Heart right ventricle (tissue), 16 donors: ENCODE measurements at places on chromosomes 1 and 21. TPM values are rescaled to one million over a fixed set of nuclear protein-coding genes. Genes with fewer than 3 reads are reported as not detected.
A peak's percentile ranks its signal among the peaks of the same experiment; 100 is the strongest.

Gene SLC9C2
- 0.04 TPM for polyA plus RNA-seq

Gene DMRTA2
- polyA plus RNA-seq, result not detected

Gene CRNN
- not detected for polyA plus RNA-seq

Gene DMRTB1
- polyA plus RNA-seq, result not detected

Gene BGLAP
- polyA plus RNA-seq, result 0.39 TPM

Gene TM2D1
- polyA plus RNA-seq, result 12.9 TPM

Gene ANKRD65
- 1.2 TPM for polyA plus RNA-seq

- no peak for DNase-seq
- H3K36me3 ChIP-seq, result no peaks in the 10 kb centered on the region
- no peak overlapping the region for H3K27ac ChIP-seq
- H3K4me1 ChIP-seq, result peaks cover 17% of the 10 kb centered on the region
- no peak overlapping the region for H3K4me3 ChIP-seq
Observed at GRCh38 chr1:23408797-23409290, 15.7 kb downstream of the TCEA3 start.

DNA sequence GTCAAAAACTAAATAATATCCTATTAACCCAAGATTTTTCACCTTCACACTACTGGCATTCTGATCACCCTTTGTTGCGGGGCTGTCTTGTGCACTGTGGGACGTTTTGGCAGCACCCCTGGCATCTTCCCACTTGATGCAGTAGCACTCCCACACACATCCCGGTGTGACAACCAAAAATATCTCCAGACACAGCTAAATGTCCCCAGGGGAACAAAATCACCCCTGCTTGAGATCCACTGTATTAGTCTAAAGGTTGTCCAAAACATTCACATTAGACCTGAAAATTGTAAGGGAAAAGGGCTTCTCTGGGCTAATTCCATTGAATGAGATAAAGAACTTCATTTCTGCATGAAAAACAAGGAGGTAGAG, 37.8 kb downstream of the PLEKHO1 start:
- no peak overlapping the region for H3K4me3 ChIP-seq
- no peak for DNase-seq
- no peaks in the 10 kb centered on the region for H3K27me3 ChIP-seq

- H3K4me3 ChIP-seq, result peak overlapping the region; percentile 95
- H3K27me3 ChIP-seq, result no peaks in the 10 kb centered on the region
- DNase-seq, result no peak
- H3K4me1 ChIP-seq, result no peaks in the 10 kb centered on the region
- H3K36me3 ChIP-seq, result no peaks in the 10 kb centered on the region
Observed at GRCh38 chr1:93347334-93347899, 1.7 kb downstream of the DR1 start.

GRCh38 chr1:59105548-59106507, 191.1 kb upstream of the FGGY start:
- no peak overlapping the region for H3K27ac ChIP-seq
- H3K4me1 ChIP-seq, result no peaks in the 10 kb centered on the region
- no peaks in the 10 kb centered on the region for H3K36me3 ChIP-seq
- DNase-seq, result peak; percentile 24
- H3K27me3 ChIP-seq, result no peaks in the 10 kb centered on the region
- H3K4me3 ChIP-seq, result no peak overlapping the region

DNA sequence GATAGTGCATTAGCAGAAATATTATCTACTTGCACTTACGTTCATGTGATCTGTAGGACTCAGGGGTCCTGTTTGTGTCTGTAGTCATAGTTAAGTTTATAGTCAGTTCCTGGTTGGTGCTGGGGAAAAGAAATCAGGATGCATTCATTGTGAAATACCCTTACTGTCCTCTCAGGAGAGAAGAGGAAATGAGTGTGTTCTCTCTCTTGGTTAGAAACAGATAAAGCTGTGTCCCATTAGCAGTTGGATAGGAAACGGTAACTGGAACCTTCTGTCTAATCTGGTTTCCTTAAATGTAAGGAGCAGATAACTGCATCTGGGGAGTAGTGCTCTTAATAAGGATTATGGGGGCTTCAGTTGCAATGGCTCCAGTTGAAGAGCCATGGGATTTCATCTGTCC, 8.9 kb downstream of the SDCCAG8 start:
- peak overlapping the region; percentile 29 for H3K27ac ChIP-seq
- peaks cover 6% of the 10 kb centered on the region for H3K4me1 ChIP-seq
- no peak overlapping the region for H3K4me3 ChIP-seq
- DNase-seq, result no peak

- peaks cover 2% of the 10 kb centered on the region for H3K4me1 ChIP-seq
- no peak for DNase-seq
- H3K4me3 ChIP-seq, result no peak overlapping the region
- no peak overlapping the region for H3K27ac ChIP-seq
Observed at GRCh38 chr1:56160773-56161315, 418.5 kb downstream of the PLPP3 start.

GRCh38 chr1:36728846-36729245, 246.1 kb upstream of the CSF3R start:
- no peak for DNase-seq
- H3K4me3 ChIP-seq, result no peak overlapping the region
- H3K27me3 ChIP-seq, result peaks cover 47% of the 10 kb centered on the region
- no peak overlapping the region for H3K27ac ChIP-seq
- no peaks in the 10 kb centered on the region for H3K4me1 ChIP-seq
- no peaks in the 10 kb centered on the region for H3K36me3 ChIP-seq

DNA sequence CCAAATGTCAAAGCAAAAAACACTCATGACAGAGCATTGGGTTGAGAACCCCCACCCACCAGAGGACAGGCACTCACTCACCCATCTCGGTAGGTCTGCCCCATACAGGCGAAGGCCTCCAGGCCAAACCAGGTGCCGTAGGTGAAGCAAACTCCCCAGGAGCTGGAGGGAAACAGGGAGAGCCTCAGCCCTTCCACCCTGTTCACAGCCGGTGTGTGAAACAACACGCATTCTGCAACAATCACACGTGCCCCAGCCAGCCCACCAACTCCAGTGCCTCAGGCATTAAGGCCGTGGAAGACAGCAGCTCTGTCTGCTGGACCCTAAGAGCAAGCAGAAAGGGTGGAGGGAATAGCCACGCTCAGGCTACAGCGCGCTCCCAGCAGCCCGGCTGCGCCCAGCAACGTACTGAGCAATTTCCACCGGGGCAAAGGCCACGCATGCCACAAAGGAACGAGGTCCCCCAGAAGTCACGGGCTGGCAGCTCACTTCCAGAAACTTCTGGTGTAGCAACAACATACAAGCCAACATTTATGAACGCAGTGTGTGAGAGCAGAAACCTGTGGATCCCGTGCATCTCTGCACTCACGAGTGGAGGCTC, 11.4 kb upstream of the SPATC1L start:
- H3K4me3 ChIP-seq, result no peak overlapping the region
- H3K36me3 ChIP-seq, result no peaks in the 10 kb centered on the region
- no peak for DNase-seq
- H3K27me3 ChIP-seq, result no peaks in the 10 kb centered on the region
- no peak overlapping the region for H3K27ac ChIP-seq

DNA sequence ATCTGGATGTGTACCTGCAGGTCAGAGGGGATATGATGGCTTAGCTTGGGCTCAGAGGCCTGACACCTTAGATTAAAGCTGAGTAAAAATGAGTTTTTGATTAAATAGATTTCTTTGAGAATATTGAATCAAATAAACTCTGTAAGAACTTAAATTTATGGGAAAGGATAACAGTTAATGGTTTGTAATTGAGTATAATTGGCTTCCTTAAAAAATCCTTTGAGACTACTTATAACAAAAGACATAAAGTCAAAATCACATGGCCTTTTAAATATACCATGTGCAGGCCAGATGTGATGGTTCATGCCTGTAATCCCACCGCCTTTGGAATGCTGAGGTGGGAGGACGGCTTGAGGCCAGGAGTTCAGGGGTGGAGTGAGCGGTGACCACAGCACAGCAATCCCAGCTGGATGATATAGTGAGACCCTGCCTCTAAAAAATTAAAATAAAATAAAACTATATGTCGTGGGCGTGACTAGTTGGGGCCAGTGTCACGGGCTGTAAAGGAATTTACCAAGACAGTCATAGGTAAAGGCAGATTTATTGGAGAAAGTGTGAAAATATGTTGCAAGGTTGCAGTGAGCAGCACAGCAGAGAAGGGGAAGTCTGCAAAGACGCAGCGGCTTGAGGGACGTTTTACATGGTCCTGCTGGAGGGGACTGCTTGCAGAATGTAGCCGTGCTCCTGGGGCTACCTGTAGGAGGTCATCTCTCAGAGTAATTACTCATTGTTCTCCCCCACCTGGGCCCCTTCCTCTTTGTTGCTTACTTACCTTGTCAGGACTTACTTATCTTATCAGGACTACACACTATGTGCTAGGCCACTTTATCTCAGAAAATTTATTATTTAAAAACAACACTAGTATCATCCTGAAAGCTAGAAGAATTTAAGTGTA, 122.3 kb downstream of the ZMYM4 start:
- H3K4me3 ChIP-seq, result no peak overlapping the region
- H3K4me1 ChIP-seq, result no peaks in the 10 kb centered on the region
- H3K36me3 ChIP-seq, result peaks cover 100% of the 10 kb centered on the region
- DNase-seq, result no peak

- H3K4me3 ChIP-seq, result no peak overlapping the region
- H3K36me3 ChIP-seq, result peaks cover 68% of the 10 kb centered on the region
- H3K27ac ChIP-seq, result no peak overlapping the region
Observed at GRCh38 chr1:36051821-36052220, 32.1 kb upstream of the TEKT2 start.

- peaks cover 6% of the 10 kb centered on the region for H3K4me1 ChIP-seq
- no peaks in the 10 kb centered on the region for H3K27me3 ChIP-seq
Observed at GRCh38 chr1:162009501-162010174, 14.0 kb downstream of the OLFML2B start.

- peak overlapping the region; percentile 60 for H3K4me3 ChIP-seq
- peaks cover 18% of the 10 kb centered on the region for H3K4me1 ChIP-seq
- H3K27me3 ChIP-seq, result no peaks in the 10 kb centered on the region
- H3K36me3 ChIP-seq, result no peaks in the 10 kb centered on the region
Observed at GRCh38 chr1:155195201-155196102, 12.2 kb downstream of the THBS3 start.

- H3K4me3 ChIP-seq, result no peak overlapping the region
- no peak for DNase-seq
- peaks cover 5% of the 10 kb centered on the region for H3K27me3 ChIP-seq
Observed at GRCh38 chr1:181662606-181663005, 179.3 kb downstream of the CACNA1E start.

- no peak overlapping the region for H3K4me3 ChIP-seq
- peaks cover 45% of the 10 kb centered on the region for H3K27me3 ChIP-seq
- H3K27ac ChIP-seq, result no peak overlapping the region
- no peaks in the 10 kb centered on the region for H3K36me3 ChIP-seq
Observed at GRCh38 chr1:17207966-17208418, 3.1 kb downstream of the PADI1 start.

- no peak overlapping the region for H3K4me3 ChIP-seq
- H3K27ac ChIP-seq, result no peak overlapping the region
- H3K36me3 ChIP-seq, result no peaks in the 10 kb centered on the region
- no peaks in the 10 kb centered on the region for H3K4me1 ChIP-seq
Observed at GRCh38 chr1:72278461-72278860, 3.9 kb downstream of the NEGR1 start.

DNA sequence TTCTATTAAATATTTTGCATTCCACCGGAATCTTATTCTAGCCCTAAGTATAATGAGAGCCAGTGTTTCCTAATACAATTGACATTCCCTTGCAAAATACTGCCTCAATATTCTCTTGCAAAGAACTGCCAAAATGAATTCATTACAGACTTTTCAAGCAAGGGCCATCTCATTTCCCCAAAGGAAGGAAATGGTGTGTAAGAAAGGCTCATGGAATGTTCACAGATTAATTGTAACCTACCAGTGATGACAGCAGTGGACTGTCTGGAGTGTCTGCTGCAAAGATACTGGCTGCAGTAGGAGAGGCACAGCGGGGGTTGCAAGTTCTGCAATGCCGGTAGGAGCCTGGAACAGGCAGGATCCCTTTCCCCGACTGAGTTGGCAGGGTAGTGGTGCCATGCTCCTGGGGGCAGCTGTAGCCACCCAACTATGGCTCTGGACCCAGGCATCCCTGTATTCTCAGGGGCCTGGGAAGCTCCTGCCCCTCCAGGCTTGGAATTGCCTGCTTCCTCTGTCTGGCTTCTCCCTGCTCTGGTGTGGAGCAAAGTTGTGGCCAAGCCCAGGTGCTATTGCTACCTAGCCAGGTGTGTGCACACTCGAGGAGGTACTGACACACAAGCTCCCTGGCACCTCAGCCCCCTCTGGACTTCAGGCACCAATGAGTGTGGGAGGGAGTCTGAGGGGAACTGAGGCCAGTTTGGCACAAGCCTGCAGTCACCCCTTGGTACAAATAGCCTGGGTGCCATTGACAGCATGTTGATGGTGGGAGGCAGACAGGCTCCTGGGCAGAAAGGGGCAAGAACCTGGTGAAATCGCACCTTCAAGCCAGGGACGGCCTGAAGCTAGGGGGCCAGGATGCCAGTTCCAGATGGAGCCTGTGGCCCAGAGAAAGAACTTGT, 1371.0 kb downstream of the KCNT2 start:
- H3K27me3 ChIP-seq, result no peaks in the 10 kb centered on the region
- no peak overlapping the region for H3K4me3 ChIP-seq
- no peak overlapping the region for H3K27ac ChIP-seq
- H3K36me3 ChIP-seq, result no peaks in the 10 kb centered on the region

- H3K27ac ChIP-seq, result no peak overlapping the region
- DNase-seq, result no peak
Observed at GRCh38 chr1:164678136-164678700, 119.2 kb downstream of the PBX1 start.

DNA sequence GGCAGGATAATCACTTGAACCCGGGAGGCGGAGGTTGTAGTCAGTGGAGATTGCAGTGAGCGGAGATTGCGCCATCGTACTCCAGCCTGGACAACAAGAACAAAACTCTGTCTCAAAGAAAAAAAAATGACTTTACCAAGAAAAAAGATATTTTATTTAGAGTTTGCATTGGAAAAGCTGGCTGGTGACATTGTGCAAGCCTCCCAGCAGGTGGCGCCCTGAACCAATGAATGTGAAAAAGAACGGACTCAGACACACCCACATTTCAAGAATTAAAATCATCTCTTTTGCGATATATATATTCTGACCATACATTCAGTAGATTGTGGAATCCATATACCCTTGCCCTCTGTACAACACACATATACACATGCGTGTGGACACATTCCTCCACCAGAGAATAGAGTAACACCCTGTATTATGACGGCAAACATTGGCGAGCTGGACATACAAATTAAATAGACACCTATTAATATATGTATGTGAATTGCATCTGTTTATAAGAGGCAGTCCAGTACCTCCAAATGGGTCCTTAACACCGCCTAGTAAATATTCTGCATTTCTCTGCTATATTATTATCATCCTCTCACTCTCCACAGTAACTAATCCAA, 39.0 kb upstream of the CADM3 start:
- no peak overlapping the region for H3K4me3 ChIP-seq
- H3K36me3 ChIP-seq, result no peaks in the 10 kb centered on the region
- no peak overlapping the region for H3K27ac ChIP-seq
- H3K27me3 ChIP-seq, result peaks cover 9% of the 10 kb centered on the region
